IPS DF 19.7 (cell line): ENCODE measurements at places on chromosomes 16 and 17.

DNA sequence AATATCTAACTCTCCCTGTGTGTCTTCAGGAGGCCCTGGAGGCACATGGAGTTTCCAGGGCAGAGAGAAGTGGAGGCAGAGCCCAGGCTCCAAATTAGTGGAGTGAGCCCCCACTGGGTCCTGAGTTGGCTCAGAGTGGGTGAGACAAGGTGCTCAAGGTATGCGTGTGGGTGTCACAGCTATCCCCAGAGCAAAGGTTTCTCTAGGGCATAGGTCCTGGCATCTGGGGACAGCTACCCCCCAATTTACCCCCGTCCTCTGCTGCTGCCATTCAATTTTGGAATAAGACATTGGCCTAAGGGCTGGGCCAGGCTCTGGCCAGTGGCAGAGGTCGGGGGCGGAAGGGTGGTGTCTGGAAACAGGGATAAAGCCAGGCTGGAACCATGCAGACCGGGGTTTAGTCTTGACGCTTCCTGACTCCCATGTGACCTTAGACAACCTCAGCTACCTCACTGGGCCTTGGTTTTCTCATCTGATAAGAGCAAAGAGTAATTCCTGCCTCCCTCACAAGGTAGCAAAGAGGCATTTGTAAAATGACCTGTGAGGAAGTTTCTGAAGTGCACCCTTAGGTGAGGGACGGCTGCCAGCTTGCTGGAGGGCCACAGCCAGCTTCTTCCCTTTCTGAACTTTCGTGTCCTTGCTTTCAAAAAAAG is 78.2 kb upstream of the TMEM97 start:
- DNase-seq = no peak

DNA sequence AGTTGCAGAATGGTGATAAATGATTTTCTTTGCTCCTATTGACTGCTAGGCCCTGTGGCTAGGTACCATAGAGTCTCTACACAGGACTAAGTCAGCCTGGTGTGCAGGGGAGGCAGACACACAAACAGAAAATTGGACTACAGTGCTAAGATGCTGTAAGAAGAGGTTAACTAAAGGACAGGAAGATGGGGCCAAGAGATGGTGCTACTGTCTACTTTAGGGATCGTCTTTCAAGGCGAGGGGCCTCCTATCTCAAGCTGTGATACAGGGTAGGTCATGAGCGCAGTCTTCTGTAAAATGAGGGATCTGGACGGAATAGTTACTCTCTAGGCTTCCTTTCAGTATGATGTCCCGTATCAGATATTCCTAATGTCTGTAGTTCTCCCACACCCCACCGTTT is 817 bp downstream of the NME1 start:
- no peak for DNase-seq

- DNase-seq = no peak
Measured at GRCh38 chr17:40547079-40547784, 18.0 kb downstream of the CCR7 start.

GRCh38 chr17:74217888-74218287 is 4.5 kb downstream of the TTYH2 start:
- DNase-seq = no peak

DNA sequence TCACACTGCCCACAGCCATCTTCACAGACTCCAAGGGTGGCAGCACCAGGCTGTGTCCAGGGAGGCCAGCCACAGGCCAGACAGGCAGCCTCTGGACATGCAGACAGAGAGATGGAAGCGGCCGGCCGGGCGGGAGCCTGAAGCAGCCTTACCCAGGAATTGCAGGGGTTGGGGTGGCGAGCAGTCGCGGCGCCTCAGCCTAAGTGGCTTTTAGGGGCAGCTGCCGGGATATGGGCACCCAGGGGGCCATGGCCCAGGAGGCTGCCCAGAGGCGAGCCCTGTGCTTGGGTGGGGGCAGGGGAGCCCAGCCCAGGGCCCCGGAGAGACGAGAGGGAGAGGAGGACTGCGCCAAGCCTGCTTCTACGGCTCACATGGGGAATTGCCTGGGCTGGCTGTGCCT is 1.5 kb upstream of the NHERF2 start:
- no peak for DNase-seq

- DNase-seq = no peak
Measured at GRCh38 chr16:30416624-30417528, 9.5 kb downstream of the ZNF771 start.

DNA sequence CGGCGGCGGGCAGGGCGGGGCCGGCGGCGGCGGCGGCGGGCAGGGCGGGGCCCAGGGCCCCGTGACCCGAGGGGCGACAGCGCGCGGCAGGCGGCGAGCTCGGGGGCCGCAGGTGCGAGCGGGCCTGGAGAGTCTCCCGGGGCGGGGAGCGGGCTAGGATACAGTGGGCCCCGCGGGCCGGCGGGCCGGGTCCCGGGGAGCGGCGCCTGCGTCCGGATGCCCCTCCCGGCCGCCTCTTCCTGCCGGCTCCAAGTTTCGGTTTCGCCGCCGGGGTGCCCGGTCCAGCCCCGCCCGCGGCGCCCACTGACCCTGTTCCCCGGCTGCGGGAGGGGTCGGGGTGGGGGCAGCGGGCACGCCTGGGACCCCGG is at the start of gene RNF213:
Gene RNF213, plus strand, starts transcription at position 62 of the 368 bp plus-strand sequence. CDS start 2,830 bp downstream, outside the sequence.
- DNase-seq = no peak

GRCh38 chr16:84952335-84953189 is 58.8 kb downstream of the ZDHHC7 start:
- DNase-seq = peak; percentile 45

GRCh38 chr16:66036793-66037715 is 329.4 kb upstream of the CDH5 start:
- no peak for DNase-seq

- no peak for DNase-seq
Measured at GRCh38 chr16:526181-527014, 1.1 kb upstream of the CAPN15 start.

DNA sequence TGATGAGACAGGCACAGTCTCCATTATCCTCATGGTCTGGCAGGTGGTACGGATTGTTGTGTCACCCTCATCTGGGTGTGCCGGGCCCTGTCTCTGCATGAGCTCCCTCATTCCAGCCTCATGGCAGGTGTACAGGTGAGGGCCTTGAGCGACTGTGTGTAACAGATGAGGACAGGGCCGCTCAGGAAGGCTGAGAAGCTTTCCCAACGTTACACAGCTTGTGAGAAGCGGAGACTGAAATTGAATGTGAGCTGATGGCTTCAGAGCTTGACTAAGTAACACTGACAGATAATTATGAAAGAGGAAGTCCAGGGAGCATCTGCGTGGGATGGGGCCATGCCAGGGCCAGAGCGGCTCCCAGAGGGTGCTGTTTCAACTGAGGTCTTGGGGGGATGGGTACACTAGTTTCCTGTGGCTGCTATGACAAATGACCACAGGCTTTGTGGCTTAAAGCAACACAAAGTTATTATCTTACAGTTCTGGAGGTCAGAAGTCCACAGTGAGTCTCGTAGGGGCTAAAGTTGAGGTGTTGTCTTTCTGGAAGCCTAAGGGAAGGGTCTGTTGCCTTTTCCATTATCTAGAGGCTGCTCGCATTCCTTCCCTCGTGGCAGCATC is 36.7 kb downstream of the CMIP start:
- DNase-seq = no peak

DNA sequence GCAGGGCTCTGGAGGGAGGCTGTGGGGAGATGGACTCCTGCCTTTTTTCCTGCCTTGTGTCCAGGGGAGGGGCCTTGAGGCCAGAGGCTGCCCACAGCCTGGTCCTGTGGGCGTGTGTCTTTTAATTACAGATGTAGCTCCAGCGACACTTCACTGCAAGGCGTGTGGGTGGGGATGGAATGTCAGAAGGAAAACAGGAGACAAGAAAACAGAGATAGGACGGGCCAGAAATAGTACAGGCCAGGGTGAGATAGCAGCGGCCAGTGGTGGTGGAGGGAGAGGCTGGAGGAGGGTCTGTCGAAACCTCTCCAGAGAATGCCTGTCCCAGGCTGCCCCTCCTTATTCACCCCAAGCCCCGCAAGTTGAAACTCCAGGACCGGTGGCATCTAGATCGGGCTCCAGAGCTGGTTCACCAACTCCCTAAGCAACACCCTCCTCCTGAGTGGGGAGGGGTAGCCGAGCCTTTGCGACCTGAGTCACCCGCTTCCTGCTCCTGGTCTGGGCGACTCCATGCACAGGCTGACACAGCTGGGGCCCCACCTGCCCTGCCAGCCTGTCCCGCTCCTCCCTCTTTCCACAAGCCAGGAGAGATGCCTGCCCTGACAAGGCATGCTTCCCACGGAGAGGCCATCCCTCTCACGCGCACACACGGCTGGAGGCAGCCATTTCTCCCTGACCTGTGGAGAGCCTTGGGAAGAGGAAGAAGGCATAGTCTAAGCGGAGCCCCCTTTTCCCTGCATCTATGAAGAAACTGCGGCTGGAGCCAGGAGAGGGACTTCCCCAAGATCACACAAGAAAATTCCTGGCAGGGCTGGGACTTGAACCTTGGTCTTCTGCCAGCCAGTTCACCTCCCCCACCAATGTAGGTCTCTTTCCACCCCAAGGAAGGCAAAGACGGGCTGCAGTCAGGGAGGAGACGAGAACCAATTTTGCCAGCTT is 6.6 kb upstream of the JUP start:
- DNase-seq = no peak

DNA sequence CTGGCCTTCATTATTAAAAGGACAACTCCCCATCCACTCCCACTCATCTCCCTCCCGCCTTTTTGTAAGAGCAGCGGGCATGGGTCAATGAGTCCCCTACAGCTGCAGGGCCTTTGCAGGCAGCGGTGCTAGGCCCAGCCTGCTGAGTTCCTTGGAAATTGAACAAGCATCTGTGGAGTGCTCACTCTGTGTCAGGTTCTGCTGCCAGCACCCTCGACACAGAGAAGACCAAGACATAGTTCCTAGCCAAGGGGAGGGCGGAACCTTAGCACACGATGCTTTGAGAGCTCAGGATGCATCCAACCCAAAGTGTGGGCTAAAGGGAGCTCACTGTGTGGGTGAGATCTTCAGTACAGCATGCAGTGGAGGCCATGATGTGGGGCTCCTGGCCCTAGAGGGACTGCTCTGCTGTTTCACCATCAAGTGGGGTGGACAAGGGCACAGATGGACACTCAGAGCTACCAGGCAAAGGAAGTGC is 27.6 kb downstream of the RMI2 start:
- DNase-seq = no peak

GRCh38 chr17:1590747-1591473 is 28.3 kb upstream of the PITPNA start:
- DNase-seq = no peak

- no peak for DNase-seq
Measured at GRCh38 chr17:48624544-48625494, 1.3 kb downstream of the HOXB9 start.

GRCh38 chr16:31355431-31356100 is 590 bp downstream of the ITGAX start:
- DNase-seq = no peak

DNA sequence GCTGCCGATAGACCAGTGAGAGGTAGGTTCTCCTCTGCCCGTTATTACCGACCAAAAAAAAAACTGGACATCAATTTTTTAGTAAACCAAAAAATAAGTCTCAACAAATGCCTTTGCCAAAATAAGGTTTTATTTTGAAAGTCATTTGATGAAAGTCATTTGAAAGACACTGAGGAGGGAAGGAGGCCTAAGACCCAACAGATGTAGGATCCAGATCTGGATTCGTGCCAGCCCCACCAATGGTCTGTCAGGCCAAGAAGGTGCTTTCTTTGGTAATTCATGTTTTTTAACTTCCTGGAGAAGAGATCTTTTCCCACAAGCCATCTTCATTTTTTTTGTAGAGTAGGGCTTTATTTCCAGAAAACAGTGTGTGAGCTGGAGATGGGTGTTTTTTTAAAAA is 18.1 kb downstream of the NTAN1 start:
- no peak for DNase-seq

DNA sequence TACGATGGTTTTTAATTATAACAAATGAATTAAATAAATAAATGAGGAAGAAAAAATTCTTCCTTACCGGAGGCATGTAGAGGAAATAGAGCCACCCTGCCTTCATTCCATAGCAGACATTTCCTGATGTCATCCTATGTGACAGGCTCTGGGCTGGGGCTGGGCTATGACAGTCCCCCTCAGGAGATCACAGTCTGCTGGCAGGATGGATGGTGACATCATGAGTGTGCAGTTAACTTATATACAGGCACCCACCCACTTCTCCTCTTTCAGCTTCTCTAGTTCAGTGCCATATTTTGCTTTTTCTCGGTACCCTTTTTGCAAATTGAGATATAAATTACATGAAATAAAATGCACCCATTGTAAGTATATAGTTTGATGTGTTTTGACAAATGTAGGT is 6.4 kb upstream of the CMTM3 start:
- no peak for DNase-seq

GRCh38 chr16:60405286-60405685 is 1631.0 kb downstream of the CDH8 start:
- DNase-seq = no peak

- DNase-seq = no peak
Measured at GRCh38 chr17:82315703-82316358, 1.6 kb downstream of the CD7 start.

- no peak for DNase-seq
Measured at GRCh38 chr16:83138976-83139690, 512.4 kb downstream of the CDH13 start.

DNA sequence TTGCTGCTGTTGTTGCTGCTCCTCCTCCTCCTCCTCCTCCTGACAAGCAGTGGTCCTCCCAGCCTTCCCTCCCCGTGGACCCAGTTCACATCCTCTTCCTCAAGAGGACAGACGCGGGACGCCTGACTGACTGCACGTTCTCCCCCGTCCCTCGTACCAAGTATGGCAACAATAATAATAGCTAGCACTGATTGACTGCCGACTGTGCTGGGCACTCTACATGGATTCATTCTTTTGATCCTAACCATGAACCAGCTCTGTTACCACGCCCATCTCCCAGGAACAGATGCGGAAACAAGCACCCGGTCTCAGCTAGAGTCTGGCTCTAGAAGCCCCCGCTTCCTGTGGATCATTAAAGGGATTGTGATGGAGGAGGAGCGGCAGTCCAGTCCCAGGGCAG is 78.0 kb downstream of the GNAO1 start:
- DNase-seq = no peak
